ENCODE measurements at places on chromosomes 4 and X.

DNA sequence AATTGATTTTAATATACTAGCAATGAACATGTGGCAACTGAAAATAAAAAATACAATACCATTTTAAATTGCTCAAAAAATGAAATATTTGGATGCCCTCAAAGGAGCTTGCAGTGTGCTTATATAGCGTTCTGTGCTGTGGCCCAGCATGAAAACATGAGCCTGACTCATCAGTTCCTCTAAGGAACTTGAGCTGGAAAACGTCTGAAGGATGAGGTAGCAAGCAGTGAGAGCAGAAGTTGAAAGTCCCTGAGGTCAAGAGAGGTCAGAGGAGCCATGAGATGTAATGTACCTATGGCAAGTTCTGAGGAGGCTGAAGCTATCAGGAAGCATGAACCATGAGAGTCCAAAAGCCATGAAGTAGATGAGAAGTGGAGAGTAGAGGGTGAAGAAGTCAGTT lies 59.7 kb downstream of the HMGB3 start:
- no peak overlapping the region for H3K4me3 ChIP-seq
- no peaks in the 10 kb centered on the region for H3K27me3 ChIP-seq
- H3K27ac ChIP-seq: no peak overlapping the region
- no peaks in the 10 kb centered on the region for H3K36me3 ChIP-seq
- H3K4me1 ChIP-seq: no peaks in the 10 kb centered on the region
- no peak for DNase-seq

DNA sequence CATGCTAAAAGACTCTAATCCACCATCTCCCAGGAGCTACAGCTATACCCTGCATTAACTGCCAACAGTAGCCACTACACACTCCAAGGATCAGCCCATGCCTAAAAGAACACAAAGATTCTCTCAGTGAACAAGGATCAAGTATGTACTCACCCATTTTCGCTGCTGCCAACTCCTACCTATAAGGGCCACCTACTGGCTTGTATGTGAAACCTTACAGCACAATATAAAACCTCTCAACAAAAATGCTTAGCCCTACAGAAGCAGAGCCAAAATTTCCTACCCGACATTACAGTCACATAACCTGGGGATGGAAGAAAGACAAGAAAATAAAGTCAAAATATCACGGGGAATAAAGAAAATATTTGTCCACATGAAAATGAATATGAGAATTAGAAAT lies 562.8 kb upstream of the POU3F4 start:
- no peak for DNase-seq
- H3K27me3 ChIP-seq: no peaks in the 10 kb centered on the region
- no peak overlapping the region for H3K4me3 ChIP-seq
- H3K36me3 ChIP-seq: no peaks in the 10 kb centered on the region
- H3K4me1 ChIP-seq: no peaks in the 10 kb centered on the region

GRCh38 chr4:16694884-16695276 lies 203.6 kb downstream of the LDB2 start:
- no peaks in the 10 kb centered on the region for H3K4me1 ChIP-seq
- no peaks in the 10 kb centered on the region for H3K27me3 ChIP-seq
- no peak overlapping the region for H3K4me3 ChIP-seq
- no peak for DNase-seq

DNA sequence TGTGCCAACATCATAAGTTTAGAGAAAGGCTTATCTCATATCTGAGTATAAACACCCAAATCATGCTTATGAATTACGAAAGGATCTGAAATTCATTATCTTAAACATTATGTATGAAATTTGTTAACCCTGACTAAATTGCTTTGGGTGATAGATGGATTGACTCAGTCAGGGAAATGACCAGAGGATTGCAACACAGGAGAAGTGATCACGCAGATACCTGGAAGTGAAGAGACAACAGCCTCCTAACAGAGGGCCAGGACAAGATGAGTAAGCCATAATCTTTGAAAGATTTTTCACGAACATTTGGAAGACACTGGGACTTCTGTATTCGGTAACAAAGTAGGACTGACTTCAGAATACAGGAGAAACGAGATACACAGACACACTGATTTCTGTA lies 363.4 kb downstream of the DMD start:
- peaks cover 2% of the 10 kb centered on the region for H3K4me1 ChIP-seq
- no peak overlapping the region for H3K4me3 ChIP-seq

DNA sequence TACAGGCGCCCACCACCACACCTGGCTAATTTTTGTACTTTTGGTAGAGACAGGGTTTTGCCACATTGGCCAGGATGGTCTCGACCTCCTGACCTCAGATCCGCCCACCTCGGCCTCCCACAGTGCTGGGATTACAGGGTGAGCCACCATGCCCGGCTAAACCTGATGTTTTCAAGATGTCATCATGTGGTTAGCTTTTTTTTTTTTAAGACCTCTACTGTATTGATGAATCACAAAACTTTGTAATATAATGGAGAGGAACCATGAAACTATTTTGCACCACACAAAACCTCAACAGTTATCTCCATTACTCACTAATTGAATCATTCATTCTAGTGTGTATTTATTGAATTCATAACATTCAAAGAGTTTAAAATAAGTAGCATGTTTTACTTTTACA lies 94.7 kb upstream of the NEIL3 start:
- no peaks in the 10 kb centered on the region for H3K27me3 ChIP-seq
- DNase-seq: no peak
- H3K27ac ChIP-seq: no peak overlapping the region
- H3K36me3 ChIP-seq: no peaks in the 10 kb centered on the region
- H3K4me1 ChIP-seq: no peaks in the 10 kb centered on the region
- no peak overlapping the region for H3K4me3 ChIP-seq

DNA sequence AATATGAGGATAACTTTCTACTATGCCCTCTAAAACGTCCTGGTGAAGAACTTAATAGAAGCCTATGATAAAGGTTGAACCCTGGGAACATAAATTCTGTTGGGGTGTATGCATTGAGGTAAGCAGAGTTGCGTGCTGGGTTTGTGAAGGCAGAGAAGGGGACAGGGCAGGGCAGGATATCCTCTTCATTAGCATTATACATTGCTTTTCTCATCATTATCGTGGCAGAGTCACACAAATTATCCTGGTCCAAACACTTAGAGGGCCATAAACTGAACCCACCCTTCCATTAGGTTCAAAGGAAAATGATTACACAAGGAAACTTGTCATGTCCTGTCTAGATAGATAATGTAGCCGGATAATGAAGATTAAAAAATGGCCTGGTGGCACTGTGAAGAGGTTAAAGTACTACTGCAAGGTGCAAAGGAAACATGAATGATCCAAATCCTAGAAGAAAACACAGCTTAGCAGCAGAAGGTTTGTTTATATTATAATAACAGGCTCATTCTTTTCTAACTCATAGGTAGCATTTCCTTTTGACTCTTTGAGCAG lies 189.1 kb downstream of the SPCS3 start:
- H3K27me3 ChIP-seq: no peaks in the 10 kb centered on the region
- H3K4me1 ChIP-seq: no peaks in the 10 kb centered on the region
- no peak overlapping the region for H3K4me3 ChIP-seq
- H3K27ac ChIP-seq: no peak overlapping the region
- no peaks in the 10 kb centered on the region for H3K36me3 ChIP-seq

DNA sequence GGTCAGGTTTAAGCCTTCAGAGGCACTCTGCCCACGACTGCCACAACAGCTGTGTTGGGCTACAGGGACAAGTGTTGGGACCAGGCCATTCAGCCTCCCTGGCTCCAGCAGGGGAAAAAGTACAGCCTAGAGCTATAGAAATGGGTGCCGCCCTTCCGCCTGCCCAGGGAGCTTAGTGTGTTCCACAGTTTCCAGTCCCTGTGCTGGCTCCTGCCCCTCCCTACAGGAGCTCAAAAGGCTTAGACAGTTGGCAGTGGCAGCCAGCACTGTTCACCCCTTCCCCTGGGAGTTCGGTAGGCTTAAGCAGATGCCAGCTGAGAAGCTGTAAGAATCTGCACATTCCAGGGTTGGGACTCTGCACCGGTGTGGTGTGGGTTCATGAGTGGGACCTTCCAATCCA lies 408.2 kb upstream of the INTU start:
- no peaks in the 10 kb centered on the region for H3K36me3 ChIP-seq
- H3K27me3 ChIP-seq: no peaks in the 10 kb centered on the region
- H3K4me1 ChIP-seq: no peaks in the 10 kb centered on the region
- H3K4me3 ChIP-seq: no peak overlapping the region

GRCh38 chr4:138775890-138776289 lies 239.7 kb upstream of the NOCT start:
- no peak overlapping the region for H3K27ac ChIP-seq
- no peaks in the 10 kb centered on the region for H3K36me3 ChIP-seq
- DNase-seq: no peak
- H3K4me1 ChIP-seq: no peaks in the 10 kb centered on the region
- no peak overlapping the region for H3K4me3 ChIP-seq

DNA sequence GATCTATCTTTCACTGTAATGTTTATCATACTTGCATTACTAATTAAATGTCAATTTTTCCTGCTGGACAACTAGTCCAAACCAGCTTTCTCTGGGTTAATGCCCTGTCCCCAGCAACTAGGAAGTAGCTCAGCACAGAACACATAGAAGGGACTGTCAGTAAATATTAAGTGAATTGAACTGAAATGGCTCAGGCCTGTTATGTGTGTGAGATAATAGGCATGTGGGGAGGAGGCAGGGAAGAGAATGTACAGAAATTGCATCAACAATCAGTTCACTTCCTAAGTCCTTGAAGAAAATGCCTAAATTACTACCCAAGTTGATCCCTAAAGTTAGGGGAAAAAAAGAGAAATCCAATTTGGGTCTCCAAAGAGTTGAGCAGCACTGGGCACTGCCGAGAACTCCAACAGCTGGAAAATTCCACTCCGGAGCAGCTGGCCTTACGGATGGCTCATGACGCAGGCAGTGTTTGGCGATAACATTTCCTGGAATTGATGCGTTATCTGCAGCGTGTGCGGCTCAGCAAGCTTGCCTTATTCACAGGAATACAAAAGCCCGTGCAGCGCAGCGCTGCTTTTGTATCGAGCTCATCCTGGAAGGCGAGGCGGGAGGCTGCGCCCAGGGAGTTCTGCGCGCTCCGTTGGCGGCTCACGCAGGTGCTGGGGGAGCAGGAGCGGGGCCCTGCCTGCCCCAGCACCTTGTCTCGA lies 297.3 kb upstream of the LCORL start:
- DNase-seq: no peak
- H3K27ac ChIP-seq: no peak overlapping the region

DNA sequence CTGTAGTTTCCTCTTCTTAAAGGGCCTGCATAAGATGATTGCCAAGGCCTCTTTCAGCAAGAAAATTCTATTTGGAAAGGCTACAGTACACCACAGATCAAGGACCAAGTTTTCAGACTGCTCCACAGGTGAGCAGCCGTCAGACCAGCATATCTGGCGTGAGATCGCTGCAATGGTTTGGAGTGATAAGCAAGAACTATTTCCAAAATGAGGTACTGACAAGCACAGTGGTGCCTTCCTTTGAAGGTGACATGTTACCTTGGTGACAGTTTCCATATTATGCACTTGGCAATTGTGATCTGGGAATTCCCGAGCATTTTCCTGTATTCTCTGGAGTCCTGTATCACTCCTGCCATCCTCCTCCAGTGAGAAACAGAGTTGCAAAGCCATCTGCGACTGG lies 7.3 kb upstream of the TMEM150C start:
- H3K4me3 ChIP-seq: no peak overlapping the region
- H3K4me1 ChIP-seq: no peaks in the 10 kb centered on the region
- H3K27ac ChIP-seq: no peak overlapping the region
- no peak for DNase-seq
- no peaks in the 10 kb centered on the region for H3K27me3 ChIP-seq
- H3K36me3 ChIP-seq: no peaks in the 10 kb centered on the region

DNA sequence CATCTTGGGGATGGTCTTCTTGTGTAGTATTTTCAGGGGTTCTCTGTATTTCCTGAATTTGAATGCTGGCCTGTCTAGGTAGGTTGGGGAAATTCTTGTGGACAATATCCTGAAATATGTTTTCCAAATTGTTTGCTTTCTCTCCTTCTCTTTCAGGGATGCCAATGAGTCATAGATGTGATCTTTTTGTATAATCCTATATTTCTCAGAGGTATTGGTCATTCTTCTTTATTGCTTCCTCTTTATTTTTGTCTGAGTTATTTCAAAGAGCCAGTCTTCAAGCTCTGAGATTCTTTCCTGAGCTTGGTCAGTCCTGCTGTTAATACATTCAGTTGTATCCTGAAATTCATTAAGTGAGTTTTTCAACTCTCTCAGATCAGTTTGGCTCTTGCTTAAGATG lies 73.1 kb downstream of the MAMLD1 start:
- no peaks in the 10 kb centered on the region for H3K4me1 ChIP-seq
- no peaks in the 10 kb centered on the region for H3K36me3 ChIP-seq
- no peaks in the 10 kb centered on the region for H3K27me3 ChIP-seq
- DNase-seq: no peak
- H3K4me3 ChIP-seq: no peak overlapping the region
- H3K27ac ChIP-seq: no peak overlapping the region

- no peaks in the 10 kb centered on the region for H3K27me3 ChIP-seq
- H3K36me3 ChIP-seq: no peaks in the 10 kb centered on the region
- H3K4me3 ChIP-seq: no peak overlapping the region
- no peak for DNase-seq
- H3K4me1 ChIP-seq: no peaks in the 10 kb centered on the region
These were observed 340.1 kb upstream of the CTSO start for GRCh38 chr4:156293657-156294297.

GRCh38 chrX:153766098-153766817 lies 2.2 kb downstream of the PLXNB3 start:
- H3K4me1 ChIP-seq: no peaks in the 10 kb centered on the region
- no peaks in the 10 kb centered on the region for H3K27me3 ChIP-seq
- peak overlapping the region; percentile 44 for H3K4me3 ChIP-seq
- peaks cover 5% of the 10 kb centered on the region for H3K36me3 ChIP-seq
- H3K27ac ChIP-seq: peak overlapping the region; percentile 59
- no peak for DNase-seq

GRCh38 chrX:72238721-72239475 lies at the start of gene ERCC6L:
Gene ERCC6L, minus strand, starts transcription at chrX:72239027. Its CDS starts 116 bp downstream, at chrX:72238911.
- H3K36me3 ChIP-seq: no peaks in the 10 kb centered on the region
- no peaks in the 10 kb centered on the region for H3K27me3 ChIP-seq
- no peaks in the 10 kb centered on the region for H3K4me1 ChIP-seq
- H3K27ac ChIP-seq: no peak within 1 kb of the TSS

Data from ascending aorta (tissue), 2 donors.